Head of caudate nucleus (tissue), 42 donors: ENCODE measurements at places on chromosomes 2 and 18.

- DNase-seq, result no peak
Measured at GRCh38 chr18:25243754-25244153, 108.2 kb downstream of the ZNF521 start.

DNA sequence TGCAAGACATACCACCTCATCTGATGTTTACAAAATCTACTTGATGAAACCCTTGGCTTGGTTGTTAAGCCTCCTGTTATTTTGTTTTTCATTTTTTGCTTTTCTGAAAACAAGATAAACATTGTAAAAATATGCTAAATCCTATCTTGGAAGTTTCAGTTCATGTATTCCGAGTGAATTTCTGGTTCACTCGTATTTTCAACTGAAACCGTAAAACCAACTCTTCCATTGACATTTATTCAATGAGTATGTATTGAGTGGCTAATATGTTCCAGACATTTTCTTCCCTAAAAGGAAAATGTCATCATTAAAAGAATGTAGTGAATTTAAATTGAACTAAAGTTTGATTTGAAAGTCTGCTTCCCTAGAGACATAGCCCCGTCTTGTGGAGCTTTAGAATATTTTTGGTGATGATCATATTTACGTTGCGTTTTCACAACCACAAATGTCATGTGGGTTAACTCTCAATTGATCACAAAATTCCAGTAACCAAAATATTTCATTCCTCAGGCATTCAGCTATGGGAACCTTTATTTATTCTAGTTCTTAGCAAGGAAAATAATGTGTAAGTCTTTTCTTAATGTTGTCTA, 204.2 kb downstream of the MBD2 start:
- DNase-seq, result no peak

GRCh38 chr2:188349019-188349418, 57.3 kb downstream of the GULP1 start:
- no peak for DNase-seq

- no peak for DNase-seq
Measured at GRCh38 chr2:45130736-45131135, 121.5 kb upstream of the SIX2 start.

- DNase-seq, result no peak
Measured at GRCh38 chr2:132366421-132367180, 50.0 kb upstream of the GPR39 start.

- DNase-seq, result no peak
Measured at GRCh38 chr2:222769941-222770340, 90.9 kb upstream of the ACSL3 start.

DNA sequence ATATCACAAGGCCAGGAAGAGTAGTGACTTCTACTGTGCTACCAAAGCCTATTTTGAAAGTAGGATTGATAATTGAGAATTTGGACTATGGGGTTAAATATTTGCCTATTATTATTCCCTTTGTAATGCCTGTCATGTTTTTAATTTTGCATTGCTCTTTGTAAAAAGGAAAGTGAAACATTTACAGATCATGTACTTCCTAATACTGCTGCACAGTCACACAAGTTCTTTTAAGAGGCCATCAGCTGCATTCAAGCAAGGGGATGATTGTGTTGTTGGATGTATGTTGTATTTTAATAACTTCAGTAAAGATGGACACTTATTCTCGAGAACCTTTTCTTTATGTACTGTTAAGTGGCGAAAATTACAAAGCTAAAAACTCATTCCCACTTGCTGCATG, 70.1 kb downstream of the PLEKHA3 start:
- DNase-seq, result no peak

- no peak for DNase-seq
Measured at GRCh38 chr18:46607926-46608325, 49.1 kb downstream of the LOXHD1 start.

DNA sequence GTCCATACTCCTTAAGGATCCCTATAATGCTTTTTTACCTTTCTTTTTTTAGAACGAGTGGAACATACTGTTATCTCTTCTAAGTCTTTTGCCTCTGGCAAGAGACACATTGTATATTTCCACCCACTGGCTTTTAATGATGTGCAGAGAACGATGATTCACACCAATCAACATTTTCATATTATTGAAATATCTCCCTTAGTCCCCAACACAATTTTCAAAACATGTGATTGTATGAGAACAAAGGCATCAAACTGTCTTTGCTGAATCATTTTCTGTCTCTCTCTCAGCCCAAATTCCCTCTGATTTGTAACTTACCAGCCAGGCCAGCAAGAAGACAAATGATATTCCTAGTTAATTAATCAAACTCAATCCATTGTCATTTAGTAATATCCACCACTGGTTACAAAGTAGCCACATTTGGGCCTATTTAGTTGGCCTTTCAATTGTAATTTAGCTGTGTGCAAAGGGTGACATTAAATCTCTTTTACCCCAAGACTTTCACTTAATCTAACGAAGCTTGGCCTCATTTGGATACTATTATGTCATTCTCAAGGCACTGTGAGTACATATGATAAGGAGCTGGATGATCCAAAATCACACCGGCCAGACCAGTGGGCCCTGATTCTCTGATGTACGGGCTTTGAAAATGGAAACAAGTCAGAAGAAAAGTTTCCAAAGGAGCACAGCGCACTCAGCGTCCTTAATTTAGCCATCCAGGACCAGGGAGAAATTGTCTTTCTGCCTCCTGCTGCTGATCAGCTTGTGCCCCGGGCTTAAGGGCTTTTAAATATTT, 185.1 kb downstream of the SCG2 start:
- no peak for DNase-seq

GRCh38 chr2:211114826-211115455, 558.5 kb downstream of the CPS1 start:
- no peak for DNase-seq

- DNase-seq, result no peak
Measured at GRCh38 chr2:236505648-236506047, 64.0 kb upstream of the ACKR3 start.

DNA sequence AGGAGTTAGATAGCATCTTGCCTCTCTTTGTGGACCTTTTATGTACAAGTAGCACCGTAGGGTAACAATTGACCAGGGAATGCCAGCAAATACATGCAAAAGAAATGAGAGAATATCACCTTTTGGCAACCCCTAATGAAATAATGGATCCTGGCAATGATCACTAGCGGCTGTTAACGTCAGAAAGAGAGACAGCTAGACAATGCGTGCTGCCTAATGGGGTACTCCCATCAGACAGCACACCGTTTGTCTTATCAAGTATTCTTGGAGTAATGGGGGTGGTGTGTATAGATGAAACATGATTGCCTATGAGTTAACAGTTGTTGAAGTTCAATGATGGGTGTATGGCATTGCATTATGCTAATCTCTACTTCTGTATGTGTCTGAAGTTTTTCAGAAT, 1.6 kb downstream of the ELAC1 start:
- DNase-seq, result no peak

- DNase-seq, result no peak
Measured at GRCh38 chr18:76167410-76167809, 327.6 kb downstream of the ZNF516 start.

- DNase-seq, result no peak
Measured at GRCh38 chr2:57674025-57674424, 372.6 kb upstream of the VRK2 start.

GRCh38 chr2:74225698-74226459, 27.5 kb downstream of the MTHFD2 start:
- DNase-seq, result no peak

GRCh38 chr2:151028691-151029176, 232.9 kb downstream of the RBM43 start:
- no peak for DNase-seq

- no peak for DNase-seq
Measured at GRCh38 chr2:30915486-30915885, 108.2 kb upstream of the CAPN13 start.

DNA sequence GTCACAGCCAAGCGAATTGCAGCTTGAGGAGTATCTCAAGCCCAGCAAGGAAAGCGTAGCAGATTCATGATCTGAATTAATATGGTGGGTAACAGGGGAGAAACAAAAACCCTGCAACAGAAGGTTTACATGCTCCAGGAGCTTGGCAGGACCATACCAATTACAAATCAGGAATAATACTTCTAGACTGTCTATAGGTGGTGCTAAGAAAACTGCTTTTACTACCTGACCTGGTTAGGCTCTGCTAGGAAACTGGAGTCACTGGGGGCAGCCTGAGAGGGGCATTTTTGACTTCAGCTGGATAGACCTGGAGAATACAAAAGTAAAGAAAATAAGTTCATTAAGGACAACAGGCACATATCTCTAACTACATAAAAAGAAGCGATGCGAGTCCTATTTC, 24.6 kb upstream of the SPOPL start:
- no peak for DNase-seq

- DNase-seq, result no peak
Measured at GRCh38 chr18:47334966-47335365, 83.5 kb upstream of the SKOR2 start.

GRCh38 chr18:46456691-46457090, 200.3 kb downstream of the LOXHD1 start:
- no peak for DNase-seq

DNA sequence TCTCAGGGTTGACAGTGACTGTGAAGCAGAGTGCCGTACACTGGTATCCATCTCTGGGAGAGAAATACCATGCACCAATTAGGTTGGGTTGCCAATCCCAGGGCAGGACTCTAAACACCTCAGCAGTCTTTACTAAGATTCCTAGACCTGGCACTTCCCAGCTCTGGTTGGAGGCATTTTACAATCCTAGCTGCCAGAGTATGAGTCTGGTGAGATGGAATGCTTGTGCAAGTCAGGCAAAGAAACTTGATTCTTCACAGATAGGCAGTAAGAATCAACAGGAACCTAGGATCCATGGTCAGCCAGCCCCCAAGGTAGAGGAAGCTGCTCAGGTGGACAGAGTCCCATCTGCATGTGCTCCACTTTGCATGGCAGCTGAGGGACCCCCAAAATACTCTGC, 6.0 kb upstream of the UGT1A5 start:
- DNase-seq, result no peak

DNA sequence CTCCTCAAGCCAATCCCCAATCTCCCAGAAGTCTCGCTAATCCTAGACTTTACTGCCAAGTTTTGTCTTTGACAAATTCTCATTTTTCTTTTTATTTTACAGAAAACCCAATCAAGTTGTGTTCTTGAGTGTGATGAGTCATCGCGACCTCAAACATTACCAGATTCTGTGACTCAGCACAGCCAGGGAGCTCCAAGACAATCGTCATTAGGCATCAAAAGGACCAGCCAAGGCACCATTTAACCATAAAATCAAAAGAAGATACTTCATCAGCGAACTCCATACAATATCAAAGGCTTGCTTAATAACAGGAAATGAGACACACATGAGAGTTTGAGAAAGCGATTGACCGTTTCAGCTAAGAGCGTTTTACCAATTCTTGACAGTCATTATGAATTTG, 146.2 kb upstream of the AGAP1 start:
- no peak for DNase-seq

- no peak for DNase-seq
Measured at GRCh38 chr2:6017736-6018286, 325.6 kb downstream of the SOX11 start.

GRCh38 chr18:58915995-58916394, 51.3 kb downstream of the ZNF532 start:
- DNase-seq, result no peak

DNA sequence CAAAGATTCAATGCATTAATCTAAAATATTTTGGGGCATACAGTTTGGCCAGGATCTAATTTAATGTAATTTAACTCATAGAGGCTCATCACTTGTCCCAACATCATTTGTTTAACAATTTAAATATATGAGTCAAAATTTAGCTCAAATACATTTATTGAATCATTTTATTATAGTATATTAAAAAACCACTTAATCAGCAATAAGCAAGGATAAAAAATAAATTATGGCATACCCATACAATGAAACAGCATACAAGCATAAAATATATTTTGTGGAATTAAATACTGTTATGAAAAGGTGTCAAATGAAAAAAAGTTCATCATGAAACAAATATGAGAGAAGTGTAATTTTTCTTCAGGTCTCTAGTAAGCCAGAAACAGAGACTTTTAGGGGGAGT, 34.9 kb downstream of the LRPPRC start:
- no peak for DNase-seq

DNA sequence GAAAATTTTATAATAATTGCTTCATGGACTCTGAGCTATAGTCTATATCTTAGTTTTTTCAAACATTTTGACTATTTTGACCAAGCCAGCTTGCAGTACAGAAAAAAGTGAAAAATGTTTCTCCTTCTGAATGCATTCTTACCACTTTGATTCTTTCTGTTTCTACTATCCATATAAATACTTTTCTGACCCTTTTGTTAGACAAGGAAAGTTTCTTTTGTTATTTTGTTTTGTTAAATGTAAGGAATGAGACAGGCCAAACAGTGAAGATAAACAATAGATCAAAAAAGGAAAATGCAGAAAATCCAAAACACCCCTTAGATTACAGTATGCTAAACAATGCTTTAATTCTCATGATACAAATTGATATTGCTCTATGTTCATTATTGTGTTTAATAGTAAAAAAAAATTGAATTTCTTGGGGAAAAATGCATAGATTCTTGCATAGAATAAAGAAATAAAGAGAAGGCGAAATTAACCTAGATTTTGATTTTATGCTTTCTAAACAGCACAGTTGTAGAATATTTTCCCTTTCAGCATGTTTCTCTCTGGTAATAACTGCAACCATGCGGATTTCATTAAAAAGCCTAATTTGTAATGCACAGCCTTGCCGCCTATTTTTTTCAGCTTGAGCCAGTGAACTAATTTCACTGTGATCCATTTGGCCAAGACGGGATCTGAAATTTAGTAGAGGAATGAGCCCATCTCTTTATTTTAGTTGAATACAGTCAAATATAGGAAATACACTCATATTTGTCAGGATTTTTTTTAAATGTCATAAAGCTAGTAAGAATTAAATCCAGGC, 976 bp downstream of the TNFAIP6 start:
- DNase-seq, result no peak

GRCh38 chr2:217785544-217786045, 217.2 kb downstream of the TNS1 start:
- peak; percentile 84 for DNase-seq

GRCh38 chr2:163505281-163505680, 230.5 kb downstream of the FIGN start:
- DNase-seq, result no peak

GRCh38 chr2:37631698-37632097, 39.7 kb downstream of the CDC42EP3 start:
- no peak for DNase-seq

GRCh38 chr2:8094526-8094925, 587.3 kb upstream of the ID2 start:
- peak; percentile 8 for DNase-seq

GRCh38 chr2:24827321-24828237, 34.4 kb downstream of the CENPO start:
- peak; percentile 87 for DNase-seq

DNA sequence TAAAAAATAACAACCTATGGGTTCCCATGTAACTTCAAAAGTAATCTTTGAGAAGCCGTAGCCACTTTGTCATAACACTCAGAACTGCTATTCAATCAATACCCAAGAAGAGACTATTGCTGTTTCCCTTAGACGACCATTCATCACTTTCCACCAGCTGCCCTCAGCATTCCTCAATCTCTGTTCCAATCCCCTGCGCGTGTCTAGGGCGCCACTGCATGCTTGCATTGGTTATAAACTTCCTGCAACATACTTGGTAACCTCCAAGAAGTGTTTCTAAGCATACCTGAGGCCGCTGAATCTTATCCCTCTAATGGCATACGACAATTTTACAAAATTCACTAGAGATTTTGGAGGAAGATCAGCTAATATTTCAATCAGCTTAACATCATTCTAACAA, 134.2 kb downstream of the LAMA1 start:
- DNase-seq, result no peak
